ENCODE measurements at places on chromosomes 16 and 17.
A peak's percentile ranks its signal among the peaks of the same experiment; 100 is the strongest.

GRCh38 chr16:28874406-28874805 lies 3.9 kb upstream of the ATP2A1 start:
- H3K27ac ChIP-seq, result no peak overlapping the region
- no peaks in the 10 kb centered on the region for H3K27me3 ChIP-seq
- peaks cover 4% of the 10 kb centered on the region for H3K4me1 ChIP-seq
- no peak overlapping the region for H3K4me3 ChIP-seq
- DNase-seq, result no peak
- peaks cover 34% of the 10 kb centered on the region for H3K36me3 ChIP-seq

DNA sequence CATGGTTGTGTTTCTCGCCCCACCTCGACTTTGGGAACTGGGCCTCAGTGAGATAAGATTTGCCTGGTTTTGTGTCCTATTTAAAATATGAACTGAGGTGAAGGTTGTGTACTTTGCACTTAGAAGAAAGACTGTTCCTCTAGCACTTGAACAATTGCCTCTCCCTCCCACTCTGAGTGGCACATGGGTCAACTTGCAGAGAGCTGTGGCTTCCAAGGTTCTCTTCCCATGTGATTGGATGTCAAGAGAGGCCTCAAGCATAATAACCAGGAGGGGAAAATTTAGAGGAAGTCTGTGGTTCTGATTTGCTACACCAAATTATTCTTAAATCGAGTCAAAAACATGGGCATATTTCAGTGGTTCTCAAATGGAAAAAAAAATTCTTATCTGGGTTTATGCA lies 329.2 kb downstream of the HS3ST3B1 start:
- peaks cover 29% of the 10 kb centered on the region for H3K27me3 ChIP-seq
- no peaks in the 10 kb centered on the region for H3K4me1 ChIP-seq
- no peak for DNase-seq
- no peak overlapping the region for H3K4me3 ChIP-seq
- no peaks in the 10 kb centered on the region for H3K36me3 ChIP-seq

- H3K36me3 ChIP-seq, result peaks cover 3% of the 10 kb centered on the region
- DNase-seq, result no peak
- H3K4me1 ChIP-seq, result no peaks in the 10 kb centered on the region
- peaks cover 14% of the 10 kb centered on the region for H3K27me3 ChIP-seq
- no peak overlapping the region for H3K4me3 ChIP-seq
- no peak overlapping the region for H3K27ac ChIP-seq
Measured at GRCh38 chr16:57920880-57921229, 50.1 kb downstream of the CNGB1 start.

- peaks cover 41% of the 10 kb centered on the region for H3K27me3 ChIP-seq
- H3K27ac ChIP-seq, result no peak overlapping the region
- H3K36me3 ChIP-seq, result no peaks in the 10 kb centered on the region
- H3K4me3 ChIP-seq, result no peak overlapping the region
- no peak for DNase-seq
- H3K4me1 ChIP-seq, result no peaks in the 10 kb centered on the region
Measured at GRCh38 chr16:24246911-24247607, 9.1 kb upstream of the CACNG3 start.

- no peak overlapping the region for H3K4me3 ChIP-seq
- peaks cover 9% of the 10 kb centered on the region for H3K4me1 ChIP-seq
Measured at GRCh38 chr17:773467-774312, 8.4 kb downstream of the GLOD4 start.

DNA sequence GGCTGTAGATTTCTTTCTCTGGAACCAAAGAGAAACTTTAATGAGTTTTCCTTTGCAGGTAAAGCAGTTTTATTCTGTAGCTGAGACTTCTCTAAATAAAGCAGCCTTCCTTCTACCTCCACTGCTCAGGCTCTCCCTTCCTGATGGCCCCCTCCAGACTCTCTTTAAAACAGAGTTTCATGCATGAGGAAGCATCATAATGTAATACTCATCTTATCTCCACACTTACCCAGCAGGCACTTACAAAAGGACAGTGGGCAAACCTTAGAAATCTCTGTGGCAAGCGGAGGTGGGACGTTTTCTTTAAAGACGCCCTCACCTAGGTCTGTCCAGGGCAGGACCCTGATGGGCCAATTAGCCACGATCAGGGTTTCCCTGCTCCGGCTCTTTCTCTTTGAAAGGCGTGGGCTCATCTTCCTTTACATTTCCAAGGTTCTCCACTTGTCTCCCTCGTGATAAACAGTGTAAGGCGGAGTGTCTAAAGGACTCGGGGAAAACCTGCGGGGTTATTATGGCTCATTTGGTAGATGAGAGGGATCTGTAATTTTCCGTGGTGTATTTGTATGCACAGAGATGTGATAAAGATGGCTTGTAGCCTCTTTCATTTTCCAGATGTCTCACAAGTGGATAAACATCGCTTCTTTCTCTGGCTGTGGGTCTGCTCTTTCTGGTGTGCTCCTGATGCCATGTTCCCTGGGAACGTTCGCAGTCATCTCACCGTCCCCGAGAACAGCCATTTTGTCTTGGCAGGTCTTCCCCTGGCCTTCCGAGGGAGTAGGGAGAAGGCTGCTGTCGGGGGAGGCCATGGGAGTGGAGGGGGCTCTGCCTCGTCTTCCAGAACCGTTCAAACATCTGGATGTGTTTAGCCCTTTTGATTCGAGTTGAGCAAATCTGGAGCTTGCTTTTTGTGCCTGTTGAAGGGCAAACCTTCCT lies 239.0 kb downstream of the CCDC182 start:
- H3K4me3 ChIP-seq, result no peak overlapping the region
- DNase-seq, result no peak
- H3K27me3 ChIP-seq, result no peaks in the 10 kb centered on the region
- no peak overlapping the region for H3K27ac ChIP-seq

DNA sequence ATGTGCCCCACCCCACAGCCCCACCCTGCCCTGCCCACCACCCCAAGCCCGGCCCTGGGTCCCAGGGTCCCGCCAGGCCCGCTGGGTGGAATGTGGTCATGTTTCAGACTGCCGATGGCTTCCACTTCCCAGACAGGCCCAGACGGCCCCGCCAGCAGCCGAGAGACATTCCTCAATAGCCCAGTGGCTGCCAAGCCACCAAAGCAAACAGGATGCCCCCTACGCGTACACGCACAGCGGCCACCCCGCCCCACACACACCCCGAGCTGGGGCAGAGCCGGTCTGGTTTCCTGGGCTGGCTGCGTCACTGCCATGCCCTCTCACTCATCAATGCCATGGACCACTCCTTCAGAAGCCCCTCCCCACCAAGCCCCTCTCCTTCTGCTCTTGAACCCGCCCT lies 1.2 kb upstream of the KRT17 start:
- H3K27me3 ChIP-seq, result peaks cover 20% of the 10 kb centered on the region
- no peaks in the 10 kb centered on the region for H3K36me3 ChIP-seq
- H3K4me3 ChIP-seq, result no peak overlapping the region
- no peaks in the 10 kb centered on the region for H3K4me1 ChIP-seq

DNA sequence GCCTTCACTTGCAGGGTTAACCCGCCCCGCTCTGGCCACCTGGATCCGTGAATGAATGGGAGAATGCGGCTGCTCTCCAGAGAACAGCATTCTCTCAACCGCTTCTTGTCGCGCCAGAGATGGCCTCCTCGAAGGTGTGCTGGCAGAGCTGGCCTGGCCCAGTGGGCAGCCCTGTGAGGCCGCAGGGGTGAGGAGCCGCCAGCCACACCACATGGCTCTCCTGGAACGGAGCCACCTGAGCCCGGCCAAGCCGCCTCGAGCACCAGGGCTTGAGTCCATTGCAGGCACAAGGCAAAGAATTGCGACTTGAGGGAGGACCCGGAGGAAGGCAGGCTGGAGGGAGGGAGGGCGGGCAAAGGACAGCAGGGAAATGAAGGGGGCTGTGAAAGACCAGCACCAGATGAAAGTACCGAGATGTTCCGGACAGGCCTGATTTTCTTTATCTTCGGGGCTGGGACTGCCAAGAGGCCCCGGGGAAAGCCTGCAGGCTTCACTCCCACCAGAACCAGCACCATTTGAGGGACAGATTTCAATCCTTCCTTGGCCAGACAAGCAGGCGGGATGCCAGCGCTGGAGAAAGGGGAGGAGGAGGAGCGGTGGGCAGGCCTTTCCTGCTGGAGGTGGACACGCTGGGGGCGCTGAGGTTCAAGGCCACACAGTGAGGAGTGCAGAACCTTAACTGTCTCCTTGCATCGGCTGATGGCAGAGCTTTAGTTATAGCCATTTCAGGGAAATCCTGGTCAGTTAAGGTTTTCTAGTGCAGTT lies 69.4 kb downstream of the MRC2 start:
- DNase-seq, result no peak
- no peaks in the 10 kb centered on the region for H3K4me1 ChIP-seq
- no peaks in the 10 kb centered on the region for H3K36me3 ChIP-seq
- peaks cover 33% of the 10 kb centered on the region for H3K27me3 ChIP-seq

DNA sequence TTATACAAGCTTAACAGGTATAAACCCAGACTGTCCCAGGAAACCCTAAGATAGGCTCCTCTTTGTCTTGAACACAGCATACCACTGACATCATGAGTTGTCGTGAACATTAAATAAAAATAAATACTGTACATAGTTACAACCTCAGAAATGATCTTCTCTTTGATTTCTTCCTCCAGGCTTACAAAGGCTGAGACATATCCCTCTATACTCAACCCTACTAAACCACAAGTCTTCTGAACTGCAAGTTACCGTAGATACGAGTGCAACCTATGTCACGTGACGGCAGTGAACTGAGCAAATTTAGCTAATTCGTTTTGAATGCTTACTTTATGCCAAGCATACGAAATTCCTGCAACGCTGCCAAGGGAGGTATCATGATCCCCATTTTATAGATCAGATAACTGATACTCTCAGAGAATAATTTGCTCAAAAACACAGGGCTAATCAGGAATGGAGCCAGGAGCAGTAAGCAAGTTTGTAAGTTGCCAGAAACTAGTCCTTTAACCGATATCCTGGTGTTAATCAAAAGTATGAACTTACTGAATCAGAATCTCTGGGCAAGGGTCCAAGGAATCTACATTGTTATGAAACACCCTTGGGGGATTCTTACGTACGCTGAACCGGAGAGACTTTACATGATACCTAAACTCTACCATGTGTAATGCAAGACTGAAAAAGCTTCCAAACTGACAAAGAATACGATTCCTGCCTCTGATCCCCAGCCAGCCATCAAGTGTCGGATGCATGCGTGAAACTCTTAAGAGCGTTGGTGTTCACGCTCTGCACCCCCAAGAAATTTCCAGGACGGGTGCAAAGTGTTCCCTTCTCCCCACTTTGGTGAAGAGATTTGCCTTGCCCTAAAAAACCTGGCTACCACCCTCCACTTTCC lies 106.2 kb downstream of the XYLT1 start:
- DNase-seq, result peak; percentile 54
- peaks cover 75% of the 10 kb centered on the region for H3K4me1 ChIP-seq
- peaks cover 17% of the 10 kb centered on the region for H3K36me3 ChIP-seq
- H3K27me3 ChIP-seq, result no peaks in the 10 kb centered on the region
- peak overlapping the region; percentile 64 for H3K4me3 ChIP-seq

DNA sequence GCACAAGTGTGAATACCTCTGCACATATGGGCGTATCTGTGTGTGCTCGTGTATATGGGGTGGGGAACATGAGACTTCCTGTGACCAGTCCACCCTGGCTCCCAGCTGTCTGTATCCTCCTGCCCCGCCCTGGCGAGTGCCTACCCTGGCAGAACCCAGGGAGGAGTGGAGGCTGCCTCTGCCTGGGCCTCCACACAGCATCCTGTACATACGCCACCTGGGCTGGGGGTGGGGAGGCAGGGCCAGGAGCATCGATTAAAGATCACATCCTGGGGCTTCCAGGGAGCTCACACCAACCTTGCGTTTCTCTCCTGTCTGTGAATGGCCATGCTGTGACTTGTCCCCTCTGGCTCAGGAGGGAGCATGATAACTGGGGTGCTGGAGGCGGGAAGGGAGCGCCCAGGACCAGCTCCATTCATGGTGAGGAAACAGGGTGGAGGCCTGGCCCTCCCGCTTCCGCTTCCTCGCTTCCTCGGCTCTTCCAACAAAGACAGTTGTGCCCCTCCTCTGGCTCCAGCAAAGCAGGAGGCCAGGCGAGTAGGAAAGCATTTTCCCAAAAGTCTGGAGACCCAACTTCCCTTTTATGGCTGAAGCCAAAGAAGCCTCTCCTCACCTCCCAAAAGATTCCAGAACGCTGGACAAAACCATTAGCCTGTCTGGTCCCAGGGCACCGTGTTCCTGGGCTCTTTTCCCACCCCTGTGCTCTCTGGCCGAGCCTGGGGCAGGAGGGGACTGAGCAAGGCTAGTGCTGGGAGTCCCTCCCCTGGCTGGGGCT lies 22.9 kb downstream of the ADAM11 start:
- H3K4me3 ChIP-seq, result no peak overlapping the region
- no peak for DNase-seq
- no peaks in the 10 kb centered on the region for H3K36me3 ChIP-seq
- H3K27ac ChIP-seq, result no peak overlapping the region

GRCh38 chr16:66894948-66895688 lies 14.8 kb downstream of the PDP2 start:
- H3K27me3 ChIP-seq, result no peaks in the 10 kb centered on the region
- H3K4me1 ChIP-seq, result peaks cover 11% of the 10 kb centered on the region
- H3K36me3 ChIP-seq, result peaks cover 7% of the 10 kb centered on the region

DNA sequence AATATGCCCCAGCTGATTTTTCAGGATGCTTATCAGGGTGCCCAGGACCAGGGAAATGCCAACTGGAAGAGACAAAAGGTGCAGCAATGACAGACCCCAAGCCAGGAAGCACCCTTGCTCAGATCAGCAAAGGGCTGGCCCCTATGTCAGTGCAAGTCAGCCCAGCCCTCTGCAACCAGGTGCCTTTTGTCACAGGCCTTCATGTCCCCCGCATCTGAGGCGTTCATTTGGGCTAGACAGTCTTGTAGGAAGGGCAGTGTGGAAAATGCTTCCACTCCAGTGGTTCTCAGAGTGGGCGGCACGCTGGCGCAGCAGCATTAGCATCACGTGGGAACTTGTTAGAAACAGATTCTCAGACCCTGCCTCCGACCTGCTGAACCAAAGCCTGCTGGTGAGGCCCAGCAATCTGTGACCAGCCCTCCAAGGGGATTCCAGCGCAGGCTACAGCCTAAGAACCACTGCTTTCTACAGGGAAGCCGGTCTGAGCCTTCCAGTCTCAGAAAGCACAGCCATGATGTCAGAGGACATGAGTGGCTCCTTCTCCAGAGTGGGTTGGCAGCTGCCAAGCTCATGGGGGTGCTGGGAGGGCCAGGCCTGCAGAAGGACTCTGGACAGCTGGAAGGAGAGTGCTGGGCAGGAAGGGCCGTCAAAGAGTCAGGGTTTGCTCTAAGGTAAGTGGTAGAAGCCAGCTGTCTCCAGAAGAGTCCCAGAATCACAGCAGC lies 13.1 kb downstream of the SLC47A2 start:
- no peaks in the 10 kb centered on the region for H3K27me3 ChIP-seq
- H3K27ac ChIP-seq, result peak overlapping the region; percentile 44
- DNase-seq, result no peak

- H3K36me3 ChIP-seq, result no peaks in the 10 kb centered on the region
- no peaks in the 10 kb centered on the region for H3K4me1 ChIP-seq
- H3K27me3 ChIP-seq, result no peaks in the 10 kb centered on the region
- no peak overlapping the region for H3K27ac ChIP-seq
- H3K4me3 ChIP-seq, result no peak overlapping the region
Measured at GRCh38 chr16:62869837-62870236, 833.6 kb upstream of the CDH8 start.

- H3K27ac ChIP-seq, result peak overlapping the region; percentile 78
- no peak overlapping the region for H3K4me3 ChIP-seq
- peaks cover 61% of the 10 kb centered on the region for H3K36me3 ChIP-seq
- peaks cover 50% of the 10 kb centered on the region for H3K4me1 ChIP-seq
- no peak for DNase-seq
Measured at GRCh38 chr17:49730078-49730784, 22.5 kb upstream of the SLC35B1 start.

Data from effector memory CD8-positive, alpha-beta T cell (primary cell).